ENCODE measurements at places on chromosomes 2 and 18. TPM values are rescaled to one million over a fixed set of nuclear protein-coding genes. Genes with fewer than 3 reads are reported as not detected.

ZNF804A gene
- total RNA-seq, result 4.7 TPM

MERTK gene
- total RNA-seq, result 0.86 TPM

NMUR1 gene
- 0.09 TPM for total RNA-seq

C2orf72 gene
- not detected for total RNA-seq

PFN4 gene
- 0.43 TPM for total RNA-seq

DOK6 gene
- 9.0 TPM for total RNA-seq

MRO gene
- 0.09 TPM for total RNA-seq

LIMS3 gene
- 1.6 TPM for total RNA-seq

TLX2 gene
- 1.4 TPM for total RNA-seq

EGR4 gene
- under 0.01 TPM for total RNA-seq

TUBB8B gene
- total RNA-seq, result not detected

SCYGR6 gene
- total RNA-seq, result not detected

SPEG gene
- 7.8 TPM for total RNA-seq

ST8SIA5 gene
- not detected for total RNA-seq

CCDC93 gene
- 21.3 TPM for total RNA-seq

COLEC12 gene
- 144 TPM for total RNA-seq

POTEF gene
- not detected for total RNA-seq

AKAIN1 gene
- not detected for total RNA-seq

CCT4 gene
- total RNA-seq, result 115 TPM

CDK5R2 gene
- total RNA-seq, result not detected

IL18R1 gene
- 1.0 TPM for total RNA-seq

CTNNA2 gene
- total RNA-seq, result not detected

GAL3ST2 gene
- 0.09 TPM for total RNA-seq

ATG9A gene
- total RNA-seq, result 24.3 TPM
